WTC11 (cell line): ENCODE measurements at places on chromosomes 1 and 21.

GRCh38 chr1:206766251-206766856, 4.2 kb upstream of the IL19 start:
- no peak for DNase-seq

GRCh38 chr21:34615487-34615814, 538 bp upstream of the RCAN1 start:
- DNase-seq = no peak

DNA sequence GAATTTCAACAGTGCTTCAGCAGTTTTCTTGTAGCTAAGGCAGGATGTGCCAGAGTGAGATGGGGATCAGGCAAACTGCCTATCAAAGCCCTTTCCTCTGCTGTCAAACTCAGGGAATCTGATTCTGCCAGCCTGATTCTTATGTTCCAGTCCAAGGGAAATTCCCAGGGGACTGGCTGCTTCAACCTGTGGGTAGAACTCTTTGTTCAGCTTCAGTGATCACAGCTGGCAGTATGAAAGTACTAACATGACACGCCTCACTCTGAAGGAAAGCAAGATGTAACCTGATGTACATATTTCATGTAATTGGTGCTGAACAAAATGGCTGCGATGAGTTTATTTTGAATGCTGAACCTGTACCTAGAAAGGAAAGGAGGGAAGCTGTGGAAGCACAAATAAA, 40.1 kb upstream of the SLC5A9 start:
- DNase-seq = no peak

DNA sequence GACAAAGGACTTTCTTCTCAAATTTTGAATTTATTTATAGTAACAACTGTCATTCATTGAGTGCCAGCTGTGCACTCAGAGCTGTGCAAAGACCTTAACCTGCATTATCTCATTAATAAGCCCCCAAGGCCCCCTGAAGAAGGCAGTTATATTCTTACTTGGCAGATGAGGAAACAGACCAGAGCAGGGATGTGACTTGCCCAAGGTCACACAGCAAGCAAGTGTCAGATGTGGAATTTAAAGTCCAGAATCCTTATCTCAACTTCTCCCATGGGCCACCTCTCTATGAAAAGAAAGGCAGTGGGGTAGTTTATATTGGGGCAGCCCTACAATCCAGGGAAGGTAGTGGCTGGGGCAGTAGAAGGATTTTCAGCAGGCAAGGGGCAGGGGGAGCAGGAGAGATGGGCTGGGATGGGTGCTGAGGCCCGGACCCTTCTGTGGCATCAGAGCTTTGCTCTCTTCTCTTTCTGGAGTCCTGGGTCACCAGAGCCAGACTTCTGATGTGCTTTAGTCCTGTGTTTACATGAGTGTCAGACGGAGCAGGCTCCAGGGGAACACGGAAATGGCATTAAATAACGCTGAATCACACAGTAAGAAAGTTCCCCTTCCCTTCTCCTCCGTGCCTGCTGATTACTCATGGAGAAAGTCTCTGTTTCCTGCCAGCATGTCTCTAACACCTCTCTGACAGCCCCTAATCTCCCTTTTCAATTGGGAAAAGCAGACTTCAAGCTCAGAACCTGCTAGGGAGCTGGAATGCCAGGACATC, 39.5 kb downstream of the EPHB2 start:
- no peak for DNase-seq

- no peak for DNase-seq
Measured at GRCh38 chr1:23585321-23586022, 26.2 kb upstream of the ID3 start.

GRCh38 chr1:103107741-103108375, 464 bp downstream of the COL11A1 start:
- DNase-seq = peak; percentile 12

- no peak for DNase-seq
Measured at GRCh38 chr1:243924188-243924587, 74.1 kb upstream of the AKT3 start.

GRCh38 chr1:43387976-43388599, 1.5 kb downstream of the MED8 start:
- DNase-seq = no peak

DNA sequence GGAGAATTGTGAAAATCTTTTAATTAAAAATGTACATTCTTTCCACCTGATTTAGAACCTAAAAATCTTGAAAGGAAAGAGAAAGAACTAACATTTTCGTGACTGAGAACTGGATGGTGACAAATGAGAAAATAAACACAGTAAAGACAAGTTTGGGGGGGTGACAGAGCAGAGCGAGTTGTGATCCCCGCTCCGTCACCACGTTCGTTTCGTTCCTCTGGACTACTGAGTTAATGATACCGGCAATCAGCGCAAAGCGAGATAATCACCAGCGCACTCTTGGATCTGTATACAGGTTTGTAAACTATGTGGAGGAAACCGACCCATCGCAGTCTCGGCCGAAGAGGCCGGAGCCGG, 31.2 kb upstream of the CFAP126 start:
- no peak for DNase-seq

- no peak for DNase-seq
Measured at GRCh38 chr21:42750737-42751530, 97.5 kb downstream of the PDE9A start.

DNA sequence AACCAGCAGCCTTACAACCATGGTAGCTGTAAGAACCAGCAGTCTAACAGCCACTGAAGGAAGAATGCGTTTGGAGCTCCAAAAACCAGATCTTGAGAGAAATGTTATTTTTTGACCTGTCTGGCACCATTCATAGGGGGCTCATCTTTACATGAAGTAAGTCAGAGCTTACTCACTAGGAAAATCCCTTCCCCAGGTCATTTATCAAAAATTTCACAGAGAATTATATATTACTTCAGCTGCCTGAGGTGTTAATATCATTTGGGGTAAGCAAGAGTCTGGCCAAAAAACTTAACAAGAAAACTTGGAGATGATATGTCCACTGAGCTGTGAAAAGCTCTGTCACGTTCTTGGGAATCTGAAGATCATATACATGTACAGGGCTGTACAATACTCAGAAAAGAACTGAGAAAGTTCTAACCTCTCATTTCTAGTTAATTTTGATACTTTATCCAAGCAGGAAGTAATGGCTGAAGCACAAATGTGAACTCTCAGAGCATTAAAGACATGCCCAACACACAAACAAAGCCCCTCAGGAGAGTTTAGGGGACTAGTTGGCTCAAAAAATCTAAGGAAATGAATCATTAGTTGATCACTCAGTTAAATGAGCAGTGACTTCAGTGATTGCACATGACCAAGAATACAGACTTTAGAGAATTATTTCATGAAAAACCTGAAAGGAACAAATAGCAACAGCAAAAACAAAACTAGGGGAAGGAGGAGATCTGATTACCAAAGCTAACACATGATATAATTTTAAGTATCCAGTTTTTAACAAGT, 681.1 kb downstream of the LTN1 start:
- DNase-seq = no peak

GRCh38 chr1:182702826-182703524, 18.6 kb upstream of the RGS8 start:
- no peak for DNase-seq

DNA sequence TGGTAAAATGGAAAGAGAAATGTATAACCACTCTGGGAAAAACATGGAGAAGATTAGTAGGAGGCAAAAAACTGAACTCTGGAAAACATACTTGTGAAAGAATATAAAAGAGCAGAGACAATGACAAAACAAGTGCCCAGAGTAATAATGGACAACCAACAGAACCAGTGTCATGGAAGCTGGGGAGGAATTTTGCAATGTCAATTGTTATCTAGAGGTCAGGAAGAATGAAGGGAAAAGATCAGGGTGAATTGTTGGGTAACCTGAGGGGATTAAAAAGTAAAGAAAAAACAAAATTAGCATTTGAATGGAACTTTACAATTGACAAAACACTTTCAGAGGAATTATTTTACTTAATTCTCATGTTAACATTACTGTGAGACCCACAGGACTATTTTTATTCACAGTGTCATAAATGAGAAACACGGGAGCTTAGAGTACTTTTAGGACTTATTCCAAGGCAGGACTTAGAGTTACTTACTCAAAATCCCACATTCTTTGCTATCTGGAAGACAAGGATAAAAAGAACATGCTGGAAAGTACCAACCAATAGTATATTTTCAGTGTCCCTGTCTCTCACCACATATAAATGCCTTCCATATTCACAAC, 19.5 kb downstream of the JAM2 start:
- no peak for DNase-seq

GRCh38 chr1:159867664-159868026, 5.2 kb upstream of the VSIG8 start:
- DNase-seq = peak; percentile 40

GRCh38 chr1:108125312-108126138, 74.6 kb downstream of the SLC25A24 start:
- peak; percentile 70 for DNase-seq

- peak; percentile 98 for DNase-seq
Measured at GRCh38 chr1:16026723-16027484, 5.1 kb downstream of the CLCNKA start.

- no peak for DNase-seq
Measured at GRCh38 chr21:17351766-17352165, 161.1 kb upstream of the CXADR start.

GRCh38 chr1:4653796-4654725, at the start of gene AJAP1:
AJAP1 (plus strand) TSS chr1:4654609; CDS start chr1:4655426, 817 bp downstream.
- no peak for DNase-seq

- no peak for DNase-seq
Measured at GRCh38 chr1:230891413-230891812, 23.1 kb upstream of the C1orf198 start.

GRCh38 chr1:236657398-236657797, 28.9 kb upstream of the ACTN2 start:
- DNase-seq = no peak

DNA sequence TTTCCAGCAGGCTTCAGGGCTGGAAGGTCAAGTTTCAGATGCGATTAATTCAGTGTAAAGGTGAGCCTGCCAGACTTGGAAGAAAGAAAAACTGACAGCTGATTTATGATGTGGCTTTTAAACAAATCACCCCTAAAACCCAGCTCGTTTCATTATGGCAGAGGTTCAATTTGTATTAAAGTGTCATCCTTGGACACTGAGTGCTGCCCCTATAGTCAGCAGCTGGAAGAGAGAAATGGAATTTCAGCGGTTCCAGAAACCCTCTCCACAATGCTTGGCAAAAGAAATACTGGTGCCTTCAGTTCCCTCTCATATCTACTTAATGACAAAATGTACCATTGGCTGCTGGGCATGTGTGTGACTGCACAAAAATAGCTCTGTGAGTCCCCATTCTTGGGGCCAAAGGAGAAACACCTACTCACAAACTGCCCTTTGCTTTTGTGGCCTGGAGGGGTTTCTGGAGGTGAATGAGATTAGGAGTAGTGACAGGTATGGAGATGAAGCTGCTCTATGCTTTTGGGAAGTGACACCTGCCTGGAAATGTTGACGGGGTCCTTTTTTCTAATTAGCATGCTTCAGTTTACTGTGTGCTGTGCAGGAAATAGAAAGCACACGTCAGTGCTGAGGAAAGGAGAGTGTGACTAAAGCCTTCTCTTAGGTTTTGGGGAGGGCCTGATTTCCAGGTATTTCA, 95.1 kb upstream of the TSPAN2 start:
- DNase-seq = no peak

DNA sequence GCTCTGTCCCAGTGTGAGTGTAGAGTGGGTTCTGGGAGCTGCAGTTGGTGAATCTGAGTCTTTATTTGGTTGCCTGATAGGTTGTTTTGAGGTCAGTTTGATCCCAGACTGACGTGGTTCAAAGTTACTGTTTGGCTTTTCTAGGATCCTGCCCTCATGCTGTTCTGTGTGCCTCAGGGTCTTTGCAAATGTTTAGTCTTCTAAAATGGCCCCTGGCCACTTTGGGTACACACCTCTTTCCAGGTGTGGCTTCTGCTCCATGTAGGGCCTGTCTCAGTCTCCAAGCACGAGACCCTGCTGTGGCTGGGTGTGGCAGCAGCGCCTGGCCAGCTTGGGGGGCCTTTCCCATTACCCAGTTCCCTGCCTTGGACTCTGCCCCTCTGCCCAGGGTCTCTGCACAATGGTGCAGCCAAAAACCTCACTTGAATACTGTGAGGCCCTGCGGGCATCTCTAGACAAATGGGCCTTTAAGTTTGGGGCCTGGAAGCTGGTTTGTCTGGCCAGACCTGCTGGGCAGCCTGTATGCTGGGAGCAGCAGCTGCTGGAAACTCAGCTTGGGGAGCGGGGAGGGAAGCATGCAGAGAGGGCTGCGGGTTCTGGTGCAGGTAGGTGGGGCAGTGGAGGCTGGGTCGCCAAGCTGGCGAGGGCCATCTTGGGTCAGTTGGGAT, 5.6 kb downstream of the PTPRF start:
- DNase-seq = no peak

GRCh38 chr1:238776126-238776525, 610.2 kb upstream of the CHRM3 start:
- DNase-seq = no peak

GRCh38 chr1:64873576-64873975, 92.8 kb downstream of the JAK1 start:
- DNase-seq = no peak

DNA sequence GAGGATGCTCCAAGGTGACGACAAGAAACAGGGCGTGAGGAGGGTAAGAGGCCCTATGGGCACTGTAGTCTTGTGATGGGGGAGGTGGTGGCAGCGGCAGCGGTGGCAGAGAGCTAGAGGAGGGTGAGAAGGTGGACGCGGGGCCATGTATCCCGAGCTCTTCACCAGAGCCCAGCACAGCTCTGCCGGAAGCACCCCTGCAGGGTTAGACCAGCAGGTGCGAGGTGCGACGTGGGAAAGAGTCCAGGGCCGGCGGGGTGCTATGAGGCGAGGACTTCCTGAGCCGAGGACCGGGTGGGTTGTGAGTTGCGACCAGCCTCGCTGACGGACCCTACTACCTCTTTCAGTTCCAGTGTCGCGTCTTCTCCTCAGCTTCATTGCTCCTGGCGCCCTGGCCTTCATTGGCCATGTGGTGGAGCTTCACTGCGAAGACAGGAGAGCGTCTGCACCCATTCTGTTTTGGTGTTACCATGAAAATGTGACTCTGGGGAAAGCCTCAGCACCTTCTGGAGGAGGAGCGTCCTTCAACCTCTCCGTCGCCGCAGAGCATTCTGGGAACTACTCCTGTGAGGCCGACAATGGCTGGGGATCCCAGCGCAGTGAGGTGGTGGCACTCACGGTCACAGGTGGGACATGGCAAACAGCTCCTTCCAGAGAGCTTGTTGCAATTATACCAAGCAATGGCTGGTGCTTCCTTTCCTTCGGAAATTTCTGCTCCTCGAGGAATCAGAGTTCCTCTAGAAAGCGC, 67.9 kb upstream of the KIRREL1 start:
- DNase-seq = no peak

DNA sequence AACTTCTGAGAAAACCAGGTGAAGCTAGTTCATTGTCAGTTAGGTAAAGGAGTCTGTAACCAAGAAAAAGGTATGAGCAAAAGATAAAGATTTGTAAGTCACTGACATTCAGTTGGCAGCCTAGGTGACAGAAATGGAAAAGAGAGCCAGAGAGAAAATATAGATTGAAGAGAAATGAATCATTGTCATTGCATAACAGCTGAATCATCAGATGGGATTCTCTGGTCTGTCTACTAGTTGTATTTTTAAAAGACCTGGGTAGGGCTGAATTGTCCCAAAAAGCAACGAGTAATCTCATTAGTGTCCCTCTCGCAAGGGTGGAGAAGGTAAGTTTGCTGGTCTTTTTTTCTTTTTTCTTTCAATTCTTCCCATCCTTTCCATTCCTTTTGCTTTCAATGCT, 36.6 kb downstream of the PTGS2 start:
- DNase-seq = no peak
